Stromal cell of bone marrow (primary cell): ENCODE measurements at places on chromosomes 1 and 21.
A peak's percentile ranks its signal among the peaks of the same experiment; 100 is the strongest.

- no peak for DNase-seq
Observed at GRCh38 chr1:199411506-199411905, 616.0 kb upstream of the NR5A2 start.

- DNase-seq: no peak
Observed at GRCh38 chr1:100661176-100661575, 58.4 kb upstream of the VCAM1 start.

- no peak for DNase-seq
Observed at GRCh38 chr1:94668528-94668927, 127.0 kb upstream of the F3 start.

- DNase-seq: no peak
Observed at GRCh38 chr1:218495931-218496330, 150.8 kb downstream of the TGFB2 start.

GRCh38 chr1:10510520-10511493 lies 36.1 kb downstream of the PEX14 start:
- DNase-seq: peak; percentile 73
